ENCODE measurements at places on chromosomes 1 and 21. TPM values are rescaled to one million over a fixed set of nuclear protein-coding genes. Genes with fewer than 3 reads are reported as not detected.
A peak's percentile ranks its signal among the peaks of the same experiment; 100 is the strongest.

GRCh38 chr1:1068517-1069055 is 5.5 kb downstream of the RNF223 start:
- H3K4me3 ChIP-seq = peak overlapping the region; percentile 83
- peak; percentile 84 for DNase-seq
- peak overlapping the region; percentile 41 for H3K27ac ChIP-seq
- H3K27me3 ChIP-seq = no peaks in the 10 kb centered on the region
- peaks cover 7% of the 10 kb centered on the region for H3K4me1 ChIP-seq
- H3K36me3 ChIP-seq = no peaks in the 10 kb centered on the region

The ANKRD35 gene
- total RNA-seq = 0.40 TPM

DNA sequence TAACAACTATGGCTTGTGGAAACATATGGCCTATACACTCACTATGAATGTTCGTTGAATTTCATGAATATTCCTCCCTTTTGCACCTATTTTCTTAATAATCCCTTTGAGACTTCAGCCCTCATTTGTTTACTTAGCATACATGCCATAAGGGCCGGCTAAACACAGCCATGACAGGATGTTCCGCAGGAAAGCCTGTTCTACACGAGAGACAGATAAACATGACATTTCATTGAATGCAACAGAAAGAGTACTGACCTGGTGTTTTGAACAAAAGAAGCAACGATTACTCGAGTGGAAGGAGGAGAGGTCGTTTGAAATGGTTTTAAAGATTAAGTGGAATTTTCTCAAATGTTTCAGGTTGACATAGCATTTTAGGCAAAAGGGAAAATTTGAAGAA is 459.5 kb upstream of the CXADR start:
- H3K36me3 ChIP-seq = no peaks in the 10 kb centered on the region
- H3K27me3 ChIP-seq = no peaks in the 10 kb centered on the region

The RIT1 gene
- total RNA-seq = 21.7 TPM

GRCh38 chr1:193411714-193412113 is 225.3 kb upstream of the B3GALT2 start:
- peak overlapping the region; percentile 33 for H3K4me3 ChIP-seq
- H3K36me3 ChIP-seq = peaks cover 24% of the 10 kb centered on the region
- peak overlapping the region; percentile 78 for H3K27ac ChIP-seq
- H3K4me1 ChIP-seq = peaks cover 32% of the 10 kb centered on the region
- peak; percentile 68 for DNase-seq
- H3K27me3 ChIP-seq = no peaks in the 10 kb centered on the region

- H3K36me3 ChIP-seq = peaks cover 16% of the 10 kb centered on the region
- no peaks in the 10 kb centered on the region for H3K4me1 ChIP-seq
Observed at GRCh38 chr1:42231253-42231652, 66.7 kb upstream of the GUCA2A start.

The SRGAP2 gene
- total RNA-seq = 102 TPM

The BMP8A gene
- total RNA-seq = not detected

GRCh38 chr1:11523261-11523660 is 44.3 kb downstream of the DISP3 start:
- H3K4me3 ChIP-seq = no peak overlapping the region
- no peaks in the 10 kb centered on the region for H3K4me1 ChIP-seq
- H3K27ac ChIP-seq = no peak overlapping the region
- no peaks in the 10 kb centered on the region for H3K36me3 ChIP-seq

DNA sequence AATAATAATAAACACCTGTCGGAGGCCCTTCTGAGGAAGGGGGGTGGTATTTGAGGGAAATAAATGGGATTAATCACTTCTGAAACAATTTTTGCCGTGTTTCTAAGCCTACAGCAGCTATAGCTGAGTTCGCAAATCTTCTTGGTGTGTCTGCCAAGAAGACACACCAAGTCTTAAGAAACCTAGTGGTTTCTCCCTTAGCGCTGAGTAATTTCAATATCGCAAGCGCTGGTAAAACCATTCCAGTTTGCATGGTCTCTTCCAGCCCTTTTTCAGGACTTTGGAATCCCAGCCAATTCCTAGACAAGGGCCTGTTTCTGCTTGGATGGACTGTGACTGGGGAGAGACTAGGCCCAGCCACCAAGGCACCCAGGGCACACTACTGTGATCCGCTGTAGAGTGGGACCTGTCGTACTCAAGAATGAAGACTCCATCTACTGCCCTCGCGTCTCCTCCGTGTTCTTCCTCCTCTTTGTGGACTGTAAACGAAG is 7.5 kb upstream of the LHX8 start:
- no peak overlapping the region for H3K4me3 ChIP-seq
- H3K4me1 ChIP-seq = no peaks in the 10 kb centered on the region
- peaks cover 60% of the 10 kb centered on the region for H3K27me3 ChIP-seq
- DNase-seq = no peak
- H3K27ac ChIP-seq = no peak overlapping the region
- peaks cover 2% of the 10 kb centered on the region for H3K36me3 ChIP-seq

GRCh38 chr1:67830928-67831830 is 2.1 kb downstream of the GNG12 start:
- H3K4me3 ChIP-seq = peak overlapping the region; percentile 80
- peaks cover 9% of the 10 kb centered on the region for H3K4me1 ChIP-seq
- no peak overlapping the region for H3K27ac ChIP-seq
- H3K36me3 ChIP-seq = no peaks in the 10 kb centered on the region
- H3K27me3 ChIP-seq = peaks cover 53% of the 10 kb centered on the region

The POTED gene
- total RNA-seq = not detected

- no peak for DNase-seq
- H3K27me3 ChIP-seq = peaks cover 19% of the 10 kb centered on the region
- peaks cover 18% of the 10 kb centered on the region for H3K36me3 ChIP-seq
Observed at GRCh38 chr1:25765923-25766589, 33.9 kb upstream of the SELENON start.

The KPRP gene
- total RNA-seq = not detected

GRCh38 chr21:45910548-45911221 is 70.9 kb upstream of the COL6A1 start:
- no peaks in the 10 kb centered on the region for H3K4me1 ChIP-seq
- no peak for DNase-seq
- no peaks in the 10 kb centered on the region for H3K36me3 ChIP-seq
- H3K4me3 ChIP-seq = no peak overlapping the region
- H3K27ac ChIP-seq = no peak overlapping the region

DNA sequence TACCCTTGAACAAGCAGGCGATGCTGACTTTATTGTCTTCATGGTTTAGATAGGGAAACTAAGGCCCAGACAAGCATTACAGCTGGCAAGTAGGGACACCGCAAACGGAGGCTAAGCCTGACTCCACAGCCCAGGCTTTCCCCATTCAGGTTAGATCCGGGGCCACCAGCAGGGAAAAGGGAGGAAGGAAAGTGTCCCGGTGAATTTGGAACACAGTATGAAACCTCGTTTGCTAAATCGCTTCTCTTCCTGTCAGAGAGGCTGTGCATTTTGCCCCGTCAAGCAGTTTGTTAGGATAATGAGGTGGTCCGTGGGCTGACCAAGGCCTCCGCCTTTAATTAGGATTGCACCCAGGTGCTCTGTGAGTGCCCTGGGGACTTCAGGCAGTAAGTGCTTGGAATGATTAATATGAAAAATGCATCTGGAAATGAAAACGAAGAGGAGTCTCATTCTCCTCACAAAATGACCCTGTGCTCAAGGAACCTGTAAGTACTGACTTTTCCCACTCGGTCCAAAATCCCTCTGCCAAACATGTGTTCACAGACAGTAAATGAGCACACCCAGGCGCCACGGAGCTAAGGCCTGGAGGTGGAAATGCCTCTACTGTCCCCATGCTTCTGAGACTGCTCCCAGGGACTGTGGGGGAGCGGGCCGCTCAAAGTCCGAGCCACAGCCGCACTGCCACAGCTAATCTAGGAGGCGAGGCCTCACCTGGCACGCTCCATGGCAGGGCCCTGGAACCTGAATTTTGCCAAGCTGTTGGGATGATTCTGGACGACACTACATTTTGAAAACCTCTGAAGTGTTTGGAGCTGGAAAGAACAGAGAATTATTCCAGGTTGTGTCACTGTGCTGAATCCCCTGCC is 234.1 kb downstream of the SDCCAG8 start:
- no peaks in the 10 kb centered on the region for H3K4me1 ChIP-seq
- no peaks in the 10 kb centered on the region for H3K36me3 ChIP-seq
- H3K4me3 ChIP-seq = no peak overlapping the region

DNA sequence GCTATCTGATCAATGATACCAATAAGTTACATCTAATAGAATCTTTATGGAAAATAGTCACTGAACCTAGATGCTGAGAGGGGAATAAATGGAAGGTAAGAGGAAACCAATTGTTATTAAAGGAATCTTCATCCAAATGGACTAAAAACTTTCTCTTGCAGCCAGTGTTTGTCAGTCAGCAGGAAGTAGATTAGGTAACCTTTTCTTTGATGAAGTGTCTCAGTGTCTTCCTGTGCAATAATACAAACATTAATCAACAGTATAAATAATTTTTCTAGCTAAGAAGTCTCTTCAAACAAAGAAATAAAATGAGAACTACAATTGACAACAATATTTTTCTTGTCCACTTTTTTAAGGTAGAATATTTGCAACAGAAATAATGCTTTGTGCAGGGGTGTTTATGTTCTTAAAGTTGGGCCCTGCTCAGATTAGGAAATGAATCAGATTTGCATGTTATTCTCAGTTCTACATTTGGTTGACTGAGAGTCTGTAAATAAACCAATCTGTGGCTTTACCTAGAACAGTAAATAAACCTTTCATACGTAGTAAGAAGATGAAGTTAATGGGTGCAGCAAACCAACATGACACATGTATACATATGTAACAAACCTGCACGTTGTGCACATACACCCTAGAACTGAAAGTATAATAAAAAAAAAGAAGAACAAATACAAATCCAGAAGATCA is 391.4 kb downstream of the MRPL39 start:
- no peak overlapping the region for H3K4me3 ChIP-seq
- no peaks in the 10 kb centered on the region for H3K4me1 ChIP-seq
- H3K36me3 ChIP-seq = no peaks in the 10 kb centered on the region
- H3K27ac ChIP-seq = no peak overlapping the region
- no peaks in the 10 kb centered on the region for H3K27me3 ChIP-seq

GRCh38 chr1:89351597-89352311 is 12.1 kb upstream of the GBP6 start:
- peaks cover 5% of the 10 kb centered on the region for H3K36me3 ChIP-seq
- peaks cover 22% of the 10 kb centered on the region for H3K4me1 ChIP-seq
- no peak overlapping the region for H3K27ac ChIP-seq
- H3K27me3 ChIP-seq = no peaks in the 10 kb centered on the region
- no peak for DNase-seq
- no peak overlapping the region for H3K4me3 ChIP-seq

DNA sequence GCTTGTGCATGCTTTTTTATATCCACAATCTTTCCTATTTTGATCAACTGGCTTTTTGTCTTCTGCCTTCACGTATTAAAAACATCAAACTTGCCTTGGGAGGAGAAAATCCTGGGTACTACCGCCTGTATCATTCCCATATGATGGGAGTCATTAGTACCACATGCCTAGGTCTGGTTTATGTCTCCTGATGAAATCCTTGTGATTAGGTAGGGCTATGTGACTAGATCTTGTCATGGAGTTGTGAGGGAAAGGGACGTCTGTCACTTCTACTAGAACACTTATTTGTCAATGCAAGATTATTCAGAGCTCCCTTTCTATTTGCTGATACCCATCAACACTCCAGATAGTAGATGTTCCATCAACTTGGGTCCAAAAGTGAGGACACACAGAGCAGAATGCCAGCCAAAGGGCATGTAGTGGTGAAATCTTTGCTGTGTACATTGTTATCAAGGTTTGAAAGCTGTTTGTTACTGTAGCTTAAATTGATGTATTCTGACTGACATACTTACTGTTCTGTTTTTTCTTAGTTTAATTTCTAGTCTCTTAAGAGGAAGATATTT is 621.8 kb upstream of the NR5A2 start:
- no peak overlapping the region for H3K4me3 ChIP-seq
- peaks cover 1% of the 10 kb centered on the region for H3K27me3 ChIP-seq
- H3K27ac ChIP-seq = no peak overlapping the region
- DNase-seq = no peak

The SLFNL1 gene
- 0.14 TPM for total RNA-seq

The MANEAL gene
- total RNA-seq = 2.7 TPM

The CELA3A gene
- total RNA-seq = not detected

GRCh38 chr1:20151906-20152598 is 12.9 kb downstream of the PLA2G2F start:
- peak overlapping the region; percentile 85 for H3K4me3 ChIP-seq
- H3K27ac ChIP-seq = peak overlapping the region; percentile 73
- no peaks in the 10 kb centered on the region for H3K27me3 ChIP-seq

GRCh38 chr1:56355422-56355821 is 223.9 kb downstream of the PLPP3 start:
- no peaks in the 10 kb centered on the region for H3K4me1 ChIP-seq
- DNase-seq = no peak
- no peaks in the 10 kb centered on the region for H3K27me3 ChIP-seq
- no peak overlapping the region for H3K4me3 ChIP-seq
- H3K36me3 ChIP-seq = no peaks in the 10 kb centered on the region

The NUF2 gene
- total RNA-seq = 41.9 TPM

DNA sequence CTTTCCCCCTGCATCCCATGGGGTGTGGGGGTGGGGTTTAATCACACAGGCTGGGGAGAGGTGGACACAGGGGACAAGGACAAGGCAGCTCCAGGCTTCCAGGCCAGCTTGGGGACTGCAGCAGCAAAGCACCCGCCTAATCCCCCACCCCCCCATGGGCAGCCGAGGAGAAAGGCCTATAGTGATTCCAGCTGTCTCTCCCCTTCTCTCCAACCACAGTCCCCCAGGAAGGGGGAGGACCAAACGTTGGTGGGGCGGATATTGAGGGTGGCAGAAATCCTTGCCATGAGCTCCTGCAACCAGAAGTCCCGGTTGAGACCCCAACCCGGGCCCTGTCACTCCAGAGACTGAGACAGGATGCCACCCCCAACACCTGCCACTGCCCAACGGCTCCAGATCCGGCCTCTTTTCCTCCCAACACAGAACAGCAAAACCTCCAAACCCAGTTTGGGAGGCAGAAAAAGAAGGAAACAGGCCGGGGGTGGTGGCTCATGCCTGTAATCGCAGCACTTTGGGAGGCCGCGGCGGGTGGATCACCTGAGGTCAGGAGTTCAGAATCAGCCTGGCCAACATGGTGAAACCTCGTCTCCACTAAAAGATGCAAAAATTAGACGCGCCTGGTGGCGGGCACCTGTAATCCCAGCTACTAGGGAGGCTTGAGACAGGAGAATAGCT is 1.7 kb downstream of the EPHA2 start:
- peak overlapping the region; percentile 59 for H3K4me3 ChIP-seq
- no peak for DNase-seq
- no peak overlapping the region for H3K27ac ChIP-seq
- H3K36me3 ChIP-seq = no peaks in the 10 kb centered on the region

GRCh38 chr1:207903767-207904166 is 7.2 kb downstream of the CD34 start:
- peaks cover 11% of the 10 kb centered on the region for H3K27me3 ChIP-seq
- no peaks in the 10 kb centered on the region for H3K36me3 ChIP-seq
- no peak overlapping the region for H3K4me3 ChIP-seq
- H3K4me1 ChIP-seq = peaks cover 19% of the 10 kb centered on the region

DNA sequence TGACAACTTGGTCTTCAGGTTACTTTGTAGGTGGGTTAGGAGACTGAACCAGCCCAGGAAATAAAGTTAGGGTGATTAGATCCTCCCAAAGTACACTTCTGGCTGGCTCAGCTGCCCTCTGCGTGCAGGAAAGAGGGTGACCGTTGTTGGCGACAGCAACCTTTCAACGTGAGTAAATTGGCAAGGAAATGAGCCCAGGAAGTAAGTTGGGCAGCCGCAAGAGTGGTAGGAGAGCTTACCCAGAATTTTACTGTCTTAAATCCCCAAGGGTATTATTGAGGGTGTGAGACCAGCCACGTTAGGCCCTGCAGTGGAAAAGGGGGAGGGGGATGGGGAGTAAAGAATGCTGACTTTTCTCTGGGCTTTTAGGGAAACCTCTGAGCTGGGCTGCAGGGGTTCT is 1.6 kb downstream of the TENT5C start:
- DNase-seq = peak; percentile 81
- peaks cover 26% of the 10 kb centered on the region for H3K36me3 ChIP-seq
- peaks cover 50% of the 10 kb centered on the region for H3K4me1 ChIP-seq
- H3K27me3 ChIP-seq = peaks cover 30% of the 10 kb centered on the region
- peak overlapping the region; percentile 90 for H3K4me3 ChIP-seq
